ENCODE measurements at places on chromosomes 13 and 19.

- DNase-seq = no peak
Measured at GRCh38 chr19:8221161-8221560, 12.0 kb downstream of the CERS4 start.

DNA sequence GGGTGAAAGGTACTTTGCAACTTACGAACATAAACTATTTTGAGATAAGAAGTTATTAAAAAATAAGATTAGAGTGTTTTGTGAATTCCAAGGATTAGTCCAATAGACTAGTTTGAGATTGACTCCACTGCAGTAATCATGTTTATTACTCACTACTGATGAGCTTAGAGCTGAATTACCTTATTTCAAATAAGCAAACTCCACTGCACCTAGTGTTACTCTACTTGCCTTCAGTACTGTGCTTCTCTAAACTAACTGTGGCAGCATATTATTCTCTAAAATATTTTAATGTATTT, 111.7 kb downstream of the MIPEP start:
- DNase-seq = no peak

DNA sequence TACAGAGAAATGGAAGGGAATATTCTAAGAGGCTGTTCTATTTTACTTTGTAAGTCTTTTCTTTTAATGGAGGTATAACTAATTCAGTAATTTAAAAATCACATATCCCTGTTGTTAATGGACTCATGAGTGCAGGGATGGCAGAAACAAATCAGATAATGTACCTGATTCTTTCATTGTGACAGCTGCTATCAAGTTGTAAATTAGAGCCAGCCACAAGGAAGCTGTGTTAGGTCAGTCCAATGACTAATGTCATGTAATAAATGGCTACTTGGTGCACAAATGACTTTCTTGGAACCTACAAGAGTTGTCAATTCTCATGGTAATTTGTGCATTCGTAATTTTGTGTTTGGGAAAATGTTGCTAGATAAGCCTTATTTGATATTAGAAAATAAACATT, 446.4 kb downstream of the DCT start:
- no peak for DNase-seq

DNA sequence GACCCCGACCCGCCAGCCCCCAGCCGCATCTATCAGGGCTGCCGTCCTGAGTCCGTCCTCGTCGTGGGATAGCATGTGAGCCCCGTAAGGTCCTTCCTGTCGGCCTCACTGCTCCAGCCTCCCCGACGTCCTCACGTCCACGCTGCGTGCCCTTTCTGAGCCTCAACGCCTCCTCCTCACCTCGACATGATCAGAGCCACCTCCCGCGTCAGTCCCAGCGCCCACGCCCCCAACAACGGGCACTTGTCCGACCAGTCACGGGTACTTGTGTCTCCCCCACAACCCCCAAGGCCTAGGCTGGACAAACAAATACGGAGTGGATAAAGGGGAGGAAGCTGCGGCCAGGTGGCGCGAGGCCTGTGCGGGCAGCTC, 665 bp downstream of the ZNF497 start:
- peak; percentile 30 for DNase-seq

- peak; percentile 88 for DNase-seq
Measured at GRCh38 chr19:52139252-52140031, at the start of gene ZNF616. TSS of gene ZNF616 (minus strand) at chr19:52139938. CDS start at chr19:52130512, 9,426 bp downstream.

- no peak for DNase-seq
Measured at GRCh38 chr13:107462501-107462900, 752.8 kb downstream of the LIG4 start.

- DNase-seq = no peak
Measured at GRCh38 chr13:65909501-65909900, 1320.6 kb downstream of the PCDH9 start.

GRCh38 chr19:6947745-6948144, 60.4 kb downstream of the ADGRE1 start:
- no peak for DNase-seq

DNA sequence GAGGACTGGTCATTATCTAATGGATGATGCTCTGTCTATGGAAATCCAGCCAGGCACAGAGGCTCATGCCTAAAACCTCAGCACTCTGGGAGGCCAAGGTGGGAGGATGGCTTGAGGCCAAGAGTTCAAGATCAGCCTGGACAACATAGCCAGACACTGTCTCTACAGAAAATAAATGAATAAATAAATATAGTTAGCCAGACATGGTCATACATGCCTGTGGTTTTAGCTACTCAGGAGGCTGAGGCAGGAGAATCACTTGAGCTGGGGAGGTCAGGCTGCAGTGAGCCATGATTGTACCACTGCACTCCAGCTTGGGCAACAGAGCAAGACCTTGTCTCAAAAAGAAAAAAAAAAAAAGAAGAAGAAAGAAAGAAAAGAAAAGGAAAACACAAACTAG, 234.7 kb downstream of the TSHZ3 start:
- DNase-seq = no peak

GRCh38 chr19:23561341-23561740, 125.7 kb downstream of the ZNF675 start:
- no peak for DNase-seq

GRCh38 chr13:87537951-87538350, 133.2 kb upstream of the SLITRK5 start:
- DNase-seq = no peak

GRCh38 chr19:10424011-10424637, 3.8 kb downstream of the PDE4A start:
- peak; percentile 26 for DNase-seq

- DNase-seq = peak; percentile 45
Measured at GRCh38 chr19:40420766-40421765, 4.7 kb downstream of the SERTAD1 start.

DNA sequence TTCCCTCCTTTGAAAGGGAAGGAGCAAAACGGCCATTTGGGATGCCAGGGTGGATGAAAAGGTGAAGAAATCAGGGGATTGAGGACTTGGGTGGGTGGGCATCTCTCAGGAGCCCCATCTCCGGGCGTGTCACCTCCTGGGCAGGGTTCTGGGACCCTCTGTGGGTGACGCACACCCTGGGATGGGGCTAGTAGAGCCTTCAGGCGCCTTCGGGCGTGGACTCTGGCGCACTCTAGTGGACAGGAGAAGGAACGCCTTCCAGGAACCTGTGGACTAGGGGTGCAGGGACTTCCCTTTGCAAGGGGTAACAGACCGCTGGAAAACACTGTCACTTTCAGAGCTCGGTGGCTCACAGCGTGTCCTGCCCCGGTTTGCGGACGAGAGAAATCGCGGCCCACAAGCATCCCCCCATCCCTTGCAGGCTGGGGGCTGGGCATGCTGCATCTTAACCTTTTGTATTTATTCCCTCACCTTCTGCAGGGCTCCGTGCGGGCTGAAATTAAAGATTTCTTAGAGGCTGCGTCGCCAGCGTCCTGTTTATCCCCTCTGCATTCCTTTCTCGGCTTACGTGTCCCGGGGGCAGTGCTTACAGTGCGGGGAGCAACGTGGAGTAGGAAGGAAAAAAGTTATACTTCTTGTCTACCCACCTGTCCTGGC, 15.2 kb upstream of the S1PR4 start:
- peak; percentile 56 for DNase-seq

GRCh38 chr13:32446773-32447465, 19.0 kb upstream of the N4BP2L1 start:
- DNase-seq = no peak

DNA sequence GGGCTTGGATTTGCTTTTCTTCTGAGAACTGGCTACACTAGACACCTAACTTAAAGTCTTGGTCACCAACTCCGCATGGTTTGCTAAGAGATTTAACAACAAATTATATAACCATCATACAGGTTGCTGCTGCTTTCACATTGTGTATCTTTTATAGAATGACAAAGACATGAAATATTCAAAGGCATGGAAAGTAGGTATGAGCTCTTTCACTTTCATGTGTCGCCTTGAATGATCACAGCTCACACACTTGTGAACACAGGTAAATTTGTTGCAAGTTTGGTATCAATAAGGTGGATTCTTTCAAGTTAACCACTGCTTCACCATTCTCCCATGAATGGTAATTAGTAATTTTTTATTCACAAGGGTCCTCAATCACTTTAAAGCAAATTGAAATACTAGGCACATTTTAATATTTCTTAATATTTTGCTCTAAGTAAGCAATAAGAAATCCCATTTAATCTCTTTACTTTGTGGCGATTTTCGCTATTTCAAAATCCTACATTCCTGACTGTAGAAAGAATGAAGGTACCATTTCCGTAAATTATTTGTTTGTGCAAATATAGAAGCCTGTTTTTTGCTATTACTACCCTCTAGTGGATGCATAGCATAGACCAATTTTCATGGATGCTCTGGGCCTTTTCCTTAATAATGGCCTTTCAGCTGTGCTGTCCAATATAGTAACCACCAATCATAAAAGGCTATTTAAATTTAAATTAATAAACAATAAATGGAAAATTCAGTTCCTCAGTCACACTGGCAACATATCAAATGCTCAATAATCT, 45.5 kb upstream of the FREM2 start:
- DNase-seq = no peak

DNA sequence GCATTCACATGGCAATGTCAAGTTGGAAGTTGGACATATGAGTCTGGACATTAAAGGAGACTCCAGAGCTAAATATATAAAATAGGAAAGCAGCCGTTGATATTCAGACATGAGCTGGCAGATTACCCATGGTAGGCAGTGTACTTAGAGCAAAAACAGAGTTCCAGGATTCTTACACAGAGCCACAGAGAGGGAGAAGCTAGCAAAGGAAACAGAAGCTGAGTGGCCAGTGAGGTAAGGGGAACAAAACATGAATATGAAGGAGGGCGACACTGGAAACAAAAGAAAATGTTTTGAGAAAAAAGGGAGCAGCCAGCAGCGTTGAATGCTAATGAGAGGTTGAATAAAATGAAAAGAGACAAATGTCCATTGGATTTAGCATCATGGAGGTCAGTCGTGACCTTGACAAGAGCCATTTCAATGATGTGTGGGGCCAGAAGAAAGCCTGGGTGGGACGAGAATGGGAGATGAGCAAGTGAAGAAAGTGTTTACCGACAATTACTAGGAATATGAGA, 198.4 kb downstream of the POU4F1 start:
- no peak for DNase-seq

DNA sequence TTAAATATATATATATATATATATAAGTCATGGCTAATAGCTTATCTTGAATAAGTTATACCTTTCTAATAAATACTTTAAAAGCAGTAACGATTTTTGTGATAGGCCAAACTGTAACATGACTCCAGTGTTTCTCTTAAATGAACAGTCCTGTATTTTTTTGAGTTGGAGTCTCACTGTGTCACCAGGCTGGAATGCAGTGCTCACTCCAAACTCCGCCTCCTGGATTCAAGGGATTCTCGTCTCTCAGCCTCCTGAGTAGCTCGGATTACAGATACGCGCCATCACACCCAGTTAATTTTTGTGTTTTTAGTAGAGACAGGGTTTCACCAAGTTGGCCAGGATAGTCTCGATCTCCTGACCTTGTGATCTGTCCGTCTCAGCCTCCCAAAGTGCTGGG, 814.2 kb upstream of the SLITRK5 start:
- DNase-seq = no peak

GRCh38 chr19:28468701-28469459, 744.1 kb downstream of the UQCRFS1 start:
- DNase-seq = peak; percentile 41

DNA sequence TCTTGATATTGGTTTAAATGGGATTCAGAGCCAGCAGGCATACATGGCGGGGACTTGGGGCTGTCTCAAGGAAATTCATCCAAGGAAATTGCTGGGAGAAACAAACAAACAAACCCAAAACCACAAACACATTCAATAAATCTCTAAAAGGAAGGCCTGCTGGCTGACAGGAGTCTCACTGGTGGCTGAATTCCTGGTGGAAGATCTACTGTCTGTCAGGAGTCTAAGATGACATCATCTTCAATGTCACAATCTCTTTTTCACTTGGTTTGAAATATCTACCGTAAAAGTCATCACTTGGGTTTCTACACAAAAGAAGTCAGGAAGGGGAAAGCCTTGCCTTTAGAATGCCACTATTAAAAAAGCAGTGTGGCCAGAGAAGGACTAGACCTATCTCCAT, 87.9 kb downstream of the KLF5 start:
- no peak for DNase-seq

GRCh38 chr19:45070861-45071544, 5.3 kb downstream of the ZNF296 start:
- DNase-seq = no peak
